ENCODE measurements at places on chromosomes 13 and 19.

GRCh38 chr19:861756-862580 lies 2.5 kb downstream of the CFD start:
- DNase-seq = peak; percentile 38

GRCh38 chr13:50682002-50682401 lies 161.5 kb downstream of the DLEU7 start:
- no peak for DNase-seq

- no peak for DNase-seq
Measured at GRCh38 chr19:2983351-2984214, 6.2 kb downstream of the TLE6 start.

GRCh38 chr13:113043931-113044330 lies 61.7 kb upstream of the F7 start:
- DNase-seq = no peak

DNA sequence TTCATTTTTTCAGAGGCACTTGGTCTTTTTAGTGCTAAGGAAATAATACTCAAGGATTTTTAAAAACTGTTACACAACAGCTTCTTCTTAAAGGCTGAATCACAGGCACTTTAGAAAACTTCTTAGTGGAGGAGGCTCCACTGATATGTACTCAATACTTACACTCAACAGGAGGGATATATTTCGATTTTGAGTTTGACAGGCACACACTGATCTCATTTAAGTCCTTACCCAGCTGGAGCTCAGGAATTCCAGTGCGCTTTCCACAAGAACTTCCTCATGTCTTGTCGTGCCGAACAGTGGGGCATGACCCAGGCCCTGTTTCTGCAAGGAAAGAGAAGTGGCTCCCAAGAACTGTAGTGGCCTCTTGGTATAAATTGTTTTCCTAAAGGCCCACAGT lies 103.8 kb downstream of the RGCC start:
- no peak for DNase-seq

DNA sequence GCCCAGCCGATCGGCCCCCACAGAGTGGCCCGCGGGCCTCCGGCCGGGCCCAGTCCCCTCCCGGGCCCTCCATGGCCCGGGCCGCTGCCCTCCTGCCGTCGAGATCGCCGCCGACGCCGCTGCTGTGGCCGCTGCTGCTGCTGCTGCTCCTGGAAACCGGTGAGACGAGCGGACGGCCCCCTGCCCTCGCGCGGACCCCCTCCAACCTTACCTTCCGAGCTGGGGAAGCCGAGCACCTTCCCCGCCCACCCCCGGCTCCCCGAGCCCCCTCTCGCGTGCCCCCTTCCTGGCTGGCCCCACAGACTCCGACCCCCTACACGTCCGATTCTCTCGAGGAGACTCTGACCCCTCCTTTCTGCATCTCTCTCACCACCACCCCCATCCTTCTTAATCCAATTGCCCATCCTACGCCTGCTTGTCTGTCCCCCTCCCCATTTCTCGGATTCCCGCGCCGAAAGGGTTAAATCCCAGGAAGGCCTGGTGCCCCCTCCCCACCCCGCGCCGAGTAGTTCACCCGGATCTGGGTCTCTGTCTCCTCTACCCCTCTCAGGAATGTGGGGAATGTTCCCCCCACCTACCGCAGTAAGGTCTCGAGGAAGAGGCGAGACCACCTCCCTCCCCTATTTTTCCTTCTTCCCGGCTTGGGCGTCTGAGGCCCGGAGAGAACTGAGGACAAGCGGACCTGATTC lies 502 bp downstream of the NECTIN2 start:
- peak; percentile 46 for DNase-seq

GRCh38 chr13:59472134-59472533 lies 691.6 kb downstream of the DIAPH3 start:
- peak; percentile 7 for DNase-seq

GRCh38 chr19:38425222-38425809 lies 703 bp downstream of the RASGRP4 start:
- no peak for DNase-seq

- DNase-seq = no peak
Measured at GRCh38 chr13:103926118-103926517, 859.9 kb upstream of the SLC10A2 start.

DNA sequence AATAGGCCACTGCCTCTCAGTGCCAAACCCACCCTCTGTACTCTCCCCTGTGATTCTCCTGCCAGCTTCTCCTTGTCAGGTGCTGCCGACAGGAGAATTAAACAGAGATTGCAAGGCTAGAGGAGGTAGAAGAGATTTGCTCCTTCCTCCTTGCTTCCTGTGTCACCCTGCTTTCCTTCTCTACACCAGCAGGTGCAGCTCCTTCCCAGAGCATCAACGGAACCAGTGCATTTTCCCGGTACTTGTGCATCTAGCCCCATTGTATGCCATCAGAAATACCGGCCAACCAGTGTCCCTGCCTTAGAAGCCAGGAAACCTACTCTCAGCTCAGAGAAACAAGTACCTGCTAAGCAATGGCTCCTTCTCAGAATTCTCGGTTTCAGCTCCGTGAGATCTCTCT lies 253.2 kb downstream of the SUCLA2 start:
- no peak for DNase-seq

GRCh38 chr13:93243375-93244063 lies 16.9 kb downstream of the GPC6 start:
- DNase-seq = no peak

DNA sequence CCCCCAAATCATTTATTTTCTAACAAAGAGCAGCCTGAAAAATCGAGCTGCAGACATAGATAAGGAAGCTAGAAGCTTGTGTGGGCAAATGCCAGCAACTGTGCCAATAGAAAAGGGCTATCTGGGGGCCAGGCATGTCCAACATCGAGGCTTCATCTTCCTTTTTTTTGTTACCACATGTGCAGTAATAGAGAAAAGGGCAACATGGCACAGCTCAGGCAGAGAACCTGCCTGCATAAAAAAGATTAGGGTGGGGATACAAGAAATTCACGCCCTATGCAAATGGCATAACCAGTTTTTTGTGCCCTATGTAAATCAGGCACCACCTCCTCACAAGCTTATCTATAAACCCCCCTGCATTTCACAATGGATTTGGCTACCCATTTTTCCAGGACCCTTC lies 60.4 kb upstream of the ABCC4 start:
- DNase-seq = no peak

DNA sequence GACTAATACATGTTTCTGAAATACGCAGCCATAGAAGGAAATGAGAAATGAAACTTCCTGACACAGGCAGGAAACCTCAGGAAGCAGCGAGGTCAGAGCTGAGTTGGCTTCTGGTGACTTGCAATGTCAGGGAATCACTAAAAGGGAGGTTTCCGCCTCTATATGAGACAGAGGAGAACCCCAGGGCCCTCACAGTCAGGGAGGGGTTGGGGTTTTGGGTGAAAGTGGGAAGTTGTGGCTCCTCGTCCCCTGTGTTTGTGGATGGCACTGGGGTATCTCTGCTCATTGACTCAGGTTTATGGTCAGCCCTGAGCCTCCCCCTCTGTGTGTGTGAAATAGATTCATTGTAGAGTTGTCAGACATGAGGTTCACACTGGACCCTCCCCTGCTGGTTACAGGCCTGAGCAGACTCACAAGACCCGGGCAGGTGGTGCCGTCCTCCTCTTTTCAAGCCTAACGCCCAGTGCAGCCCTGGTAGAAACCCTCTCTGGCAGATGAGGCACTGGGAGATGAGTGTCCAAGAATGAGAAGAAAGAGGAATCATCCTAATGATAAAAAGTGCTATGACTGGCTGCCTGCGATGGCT lies 5.5 kb upstream of the LILRA6 start:
- DNase-seq = peak; percentile 65

DNA sequence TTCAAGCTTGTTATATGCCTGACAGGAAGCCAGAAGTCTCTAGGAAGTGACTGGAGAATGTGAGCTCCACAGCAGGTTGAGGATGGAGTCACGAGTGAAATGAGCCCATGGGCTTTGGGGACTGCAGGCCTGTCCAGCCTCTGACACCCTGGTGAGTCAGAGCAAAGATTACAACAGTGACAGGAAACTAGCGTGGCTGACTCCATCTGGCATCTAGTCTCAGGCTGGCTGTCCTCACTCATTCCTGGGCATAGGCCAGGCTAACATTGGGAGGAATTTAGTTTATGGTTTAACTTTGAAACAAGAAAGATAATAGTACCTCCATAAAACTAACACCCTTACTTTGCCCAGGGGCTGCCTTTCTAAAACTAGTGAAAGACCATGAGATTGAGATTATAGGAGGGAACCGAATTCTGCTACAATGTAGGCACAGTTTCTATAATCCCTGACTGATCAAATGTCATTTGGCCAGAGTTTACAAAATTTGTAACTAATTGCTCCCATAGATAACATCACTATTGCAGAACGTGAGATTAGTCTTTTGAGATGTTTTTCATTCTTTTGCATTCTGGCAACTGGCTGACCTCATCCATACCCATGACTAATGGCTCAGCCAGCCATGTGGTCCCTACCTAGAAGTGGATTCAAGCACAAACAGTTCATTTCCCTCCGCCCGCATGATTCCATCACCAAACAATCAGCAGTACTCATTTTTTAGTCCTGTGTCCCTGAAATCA lies 28.4 kb downstream of the PSG1 start:
- DNase-seq = peak; percentile 97

DNA sequence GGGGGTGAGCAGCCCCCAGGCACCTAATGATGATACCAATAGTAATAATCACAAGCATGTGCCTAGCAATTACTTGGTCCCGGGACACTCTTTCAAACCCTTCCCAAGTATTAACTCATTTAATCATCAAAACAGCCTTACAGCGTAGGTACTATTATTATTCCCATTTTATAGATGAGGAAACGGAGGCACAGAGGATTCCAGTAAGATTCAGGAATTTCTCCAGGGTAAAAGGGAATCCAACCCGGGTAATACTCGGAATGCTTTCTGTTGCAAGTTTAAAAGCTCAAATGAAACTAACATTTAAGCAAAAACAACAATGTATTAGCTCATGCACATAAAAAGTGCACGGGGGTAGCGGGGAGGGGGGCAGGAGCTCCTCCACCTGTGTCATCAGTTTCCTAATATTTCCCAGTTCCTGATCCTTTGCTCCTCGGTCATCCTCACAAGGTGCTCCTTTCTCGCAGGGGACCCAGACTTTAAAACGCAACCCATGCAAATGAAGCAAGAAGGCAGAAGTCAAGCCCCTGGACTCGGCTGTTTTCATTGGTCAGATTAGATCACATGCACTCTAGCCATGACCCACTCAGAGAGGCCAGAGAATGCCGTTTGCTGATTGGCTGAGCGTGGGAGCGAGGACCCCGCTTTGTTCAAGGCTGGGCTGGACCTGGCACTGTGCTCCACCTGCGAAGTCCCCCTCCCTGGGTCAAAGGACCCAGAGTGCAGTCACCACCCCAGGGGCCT lies 38.3 kb upstream of the C19orf12 start:
- DNase-seq = no peak

- DNase-seq = no peak
Measured at GRCh38 chr19:17323300-17323963, 11.2 kb downstream of the ANO8 start.

GRCh38 chr13:111209613-111210012 lies 94.5 kb downstream of the ARHGEF7 start:
- DNase-seq = no peak

DNA sequence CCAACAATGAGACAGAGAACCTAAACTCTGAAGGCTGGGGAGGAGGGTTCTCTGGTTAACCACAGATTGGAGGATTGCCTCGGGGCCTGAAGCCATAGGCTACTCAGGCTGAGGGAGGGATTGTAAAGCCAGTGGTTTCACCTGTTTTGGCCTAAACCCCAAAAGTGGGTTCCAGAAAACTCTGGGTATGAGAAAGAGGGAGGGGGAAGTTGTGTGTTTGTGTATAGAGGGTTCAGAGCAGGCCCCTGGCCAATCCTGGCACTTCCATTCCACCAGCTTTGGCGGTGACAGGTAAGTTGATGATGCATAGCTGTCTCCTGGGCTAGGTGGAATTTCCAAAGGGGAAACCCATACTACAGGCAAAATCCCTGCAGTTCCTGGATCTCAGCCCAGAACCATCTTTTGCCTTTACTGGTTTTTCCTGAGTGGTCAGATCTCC lies 13.5 kb upstream of the CCDC97 start:
- DNase-seq = no peak

DNA sequence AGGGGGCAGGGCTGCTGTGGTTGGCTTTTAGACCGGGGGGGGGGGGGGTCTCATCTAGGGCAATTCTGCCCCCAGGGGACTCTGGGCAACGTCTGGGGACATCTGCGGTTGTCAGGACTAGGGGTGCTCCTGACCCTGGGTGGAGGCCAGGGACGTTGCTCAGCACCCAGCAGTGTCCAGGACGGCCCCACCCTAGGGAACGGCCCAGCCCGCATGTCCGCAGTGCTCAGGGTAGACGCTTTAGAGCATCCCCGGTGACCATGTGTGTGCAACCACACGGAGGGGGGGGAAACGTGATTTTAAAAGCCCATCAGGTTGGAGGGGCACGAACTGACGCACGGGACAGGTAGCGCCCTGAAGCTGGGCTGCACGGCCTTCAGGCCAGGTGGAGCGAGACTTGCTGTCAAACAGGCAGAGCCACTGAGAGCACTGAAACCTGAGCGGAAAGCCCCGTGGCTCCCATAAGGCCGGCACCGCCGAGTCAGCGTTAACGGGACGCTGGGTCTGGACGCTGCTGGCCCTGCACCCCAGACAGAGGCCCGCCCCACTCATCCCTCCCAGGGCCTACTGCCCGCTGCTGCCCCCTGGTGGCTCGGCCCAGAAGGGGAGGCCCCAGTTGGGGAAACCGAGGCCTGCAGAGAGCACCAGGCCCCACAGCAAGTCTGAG lies 8.3 kb downstream of the CACTIN start:
- DNase-seq = peak; percentile 65

All from ELR (cell line).